Midbrain (tissue), 1 donor: ENCODE measurements at places on chromosomes 13 and 19.
A peak's percentile ranks its signal among the peaks of the same experiment; 100 is the strongest.

DNA sequence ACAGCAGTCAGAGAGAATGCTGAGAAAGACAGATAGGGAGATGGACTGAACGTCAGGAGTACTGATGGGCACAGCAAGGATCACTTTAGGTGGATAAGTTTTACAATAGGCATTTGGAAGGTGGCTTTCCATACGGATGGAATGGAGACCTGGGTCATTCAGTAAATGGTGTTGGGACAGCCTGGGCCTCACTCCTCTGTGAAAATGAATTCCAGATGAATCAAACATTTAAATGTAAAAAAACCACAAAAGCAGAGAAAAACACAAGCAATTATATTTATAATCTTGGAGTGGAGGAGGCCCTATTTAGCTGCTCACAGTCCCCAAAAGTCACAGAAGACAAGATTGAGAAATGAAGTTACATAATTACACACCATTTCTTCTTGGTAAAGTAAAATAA lies 4.7 kb downstream of the IL17D start:
- no peak for DNase-seq

DNA sequence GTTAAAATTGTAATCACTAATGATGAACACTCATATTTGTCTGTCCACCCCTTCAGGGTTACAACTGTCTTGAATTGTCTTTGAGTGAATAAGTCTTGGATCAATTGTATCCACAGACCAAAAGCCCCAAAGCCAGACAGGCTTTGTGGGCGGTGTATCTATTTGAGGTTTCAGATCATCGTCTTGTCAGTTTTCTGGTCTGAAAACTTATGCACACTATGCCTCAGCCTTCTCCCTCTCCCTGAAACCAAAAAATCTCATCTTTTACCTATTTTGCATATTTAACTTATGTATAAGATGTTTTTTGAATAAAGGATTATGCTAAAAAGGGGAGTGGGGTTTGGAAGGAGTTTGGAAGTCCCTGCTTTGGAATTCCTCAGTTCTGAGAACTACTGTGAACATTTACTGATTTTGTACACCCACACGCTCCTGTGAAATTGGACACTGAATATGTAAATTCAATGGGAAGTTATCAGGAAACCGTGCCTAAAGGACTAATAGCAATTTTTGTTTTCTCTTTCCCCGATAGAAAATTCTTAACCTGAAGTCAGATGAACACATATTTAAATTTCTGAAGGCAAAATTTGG lies 52.1 kb downstream of the DPY19L3 start:
- no peak for DNase-seq

GRCh38 chr19:35908973-35909683 lies 1.0 kb upstream of the TYROBP start:
- peak; percentile 50 for DNase-seq

- no peak for DNase-seq
These were observed at the start of gene LYL1 for GRCh38 chr19:13102666-13103580. TSS of gene LYL1 (minus strand) at chr19:13102858. CDS start at chr19:13101171, 1,687 bp downstream.

DNA sequence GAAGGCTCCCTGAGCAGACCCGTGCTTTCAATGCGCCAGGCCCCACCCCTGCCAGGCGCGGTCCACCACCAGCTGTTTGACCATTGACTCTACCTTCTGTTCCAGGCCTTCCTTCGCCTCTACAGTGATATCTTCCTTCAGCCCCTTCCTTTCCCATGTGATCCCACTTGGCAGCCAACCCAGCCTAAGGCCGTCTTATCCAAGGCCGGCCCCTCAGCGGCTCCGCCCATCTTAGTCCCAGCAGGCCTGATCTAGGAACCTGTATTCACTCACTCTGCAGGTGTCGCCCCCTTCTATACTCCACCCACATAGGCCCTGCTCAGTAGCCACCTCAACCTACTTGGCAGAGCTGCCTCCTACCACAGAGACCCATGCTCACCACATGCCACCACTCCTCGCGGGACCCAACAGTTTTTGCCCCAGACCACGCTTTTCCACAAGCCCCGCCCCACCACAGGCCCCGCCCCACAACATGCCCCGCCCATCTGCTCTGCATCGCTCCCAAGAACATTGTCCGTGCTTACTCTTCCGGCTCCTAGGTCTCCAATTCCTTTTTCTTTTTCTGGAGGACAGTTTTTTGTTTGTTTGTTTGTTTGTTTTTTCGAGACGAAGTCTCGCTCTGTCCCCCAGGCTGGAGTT lies 2.9 kb downstream of the RASIP1 start:
- no peak for DNase-seq

- DNase-seq: no peak
These were observed 81.3 kb upstream of the UBL3 start for GRCh38 chr13:29931696-29932095.

- DNase-seq: no peak
These were observed 56.7 kb upstream of the USP29 start for GRCh38 chr19:57063070-57063469.

GRCh38 chr19:48654299-48655059 lies 8.5 kb upstream of the CA11 start:
- no peak for DNase-seq

DNA sequence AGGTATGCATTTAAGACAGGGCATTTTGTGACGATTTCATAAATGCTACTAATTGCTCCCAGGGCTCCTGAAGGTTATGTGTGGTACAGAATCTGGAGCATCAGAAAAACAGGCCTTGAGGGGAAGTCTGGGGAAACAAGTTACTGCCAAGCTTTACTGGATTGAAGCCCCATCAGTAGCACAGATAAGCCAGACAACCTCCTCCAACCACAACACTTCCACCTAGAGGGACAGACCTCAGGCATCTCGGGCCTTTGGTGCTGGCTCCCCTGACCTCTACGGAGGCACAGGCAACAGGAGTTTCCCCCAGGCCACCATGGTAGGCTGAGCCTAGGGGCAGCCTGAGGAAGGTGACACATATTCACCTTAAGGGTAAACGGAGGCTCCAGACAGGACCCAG lies 54.1 kb downstream of the ABCC4 start:
- no peak for DNase-seq

DNA sequence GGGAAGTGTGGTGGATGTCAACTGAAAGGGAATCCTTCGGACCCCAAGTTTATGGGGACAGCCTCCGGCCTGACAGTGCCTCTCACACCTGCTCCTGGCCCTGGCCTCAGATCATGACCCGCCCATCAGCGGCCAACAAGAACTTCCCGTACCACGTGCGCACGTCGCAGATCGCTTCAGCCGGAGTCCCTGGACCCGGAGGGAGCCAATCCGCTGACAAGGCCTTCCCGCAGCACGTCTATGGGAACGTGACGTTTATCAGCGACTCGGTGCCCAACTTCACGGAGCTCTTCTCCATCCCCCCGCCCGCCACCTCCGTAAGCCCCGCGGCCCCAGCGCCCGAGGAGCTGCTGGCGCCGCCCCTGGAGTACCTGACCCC lies 2.0 kb upstream of the MEGF8 start:
- no peak for DNase-seq

- peak; percentile 10 for DNase-seq
These were observed 25.5 kb upstream of the MCF2L start for GRCh38 chr13:112943309-112944125.

DNA sequence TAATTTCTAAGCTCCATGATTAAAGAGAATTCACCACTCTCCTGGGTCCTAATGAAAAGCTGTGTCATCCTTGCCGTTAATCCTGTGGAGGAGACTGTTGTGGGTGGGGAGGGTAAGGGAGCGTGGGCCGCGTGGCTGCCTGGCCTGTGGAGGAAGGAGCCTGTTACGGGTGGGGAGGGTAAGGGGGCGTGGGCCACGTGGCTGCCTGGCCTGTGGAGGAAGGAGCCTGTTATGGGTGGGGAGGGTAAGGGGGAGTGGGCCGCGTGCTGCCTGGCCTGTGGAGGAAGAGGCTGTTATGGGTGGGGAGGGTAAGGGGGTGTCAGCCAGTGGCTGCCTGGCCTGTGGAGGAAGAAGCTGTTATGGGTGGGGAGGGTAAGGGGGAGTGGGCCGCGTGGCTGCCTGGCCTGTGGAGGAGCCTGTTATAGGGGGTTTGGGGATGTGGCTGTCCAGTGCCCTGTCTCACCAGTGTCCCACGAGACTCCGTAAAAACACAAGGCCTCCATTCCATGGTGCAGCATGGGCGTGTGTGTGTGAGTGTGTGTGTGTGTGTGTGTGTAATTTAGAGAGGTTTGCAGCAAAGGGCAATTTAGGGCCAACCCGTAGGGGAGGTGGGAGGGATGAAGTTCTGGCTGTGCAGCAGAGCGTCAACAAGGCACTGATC lies 15.6 kb upstream of the DCUN1D2 start:
- no peak for DNase-seq

- no peak for DNase-seq
These were observed 26.7 kb downstream of the CRTC1 start for GRCh38 chr19:18710186-18710585.

- DNase-seq: no peak
These were observed 224.2 kb upstream of the MAB21L1 start for GRCh38 chr13:35700671-35701070.

GRCh38 chr13:99972190-99972731 lies 694 bp upstream of the ZIC5 start:
- DNase-seq: no peak

DNA sequence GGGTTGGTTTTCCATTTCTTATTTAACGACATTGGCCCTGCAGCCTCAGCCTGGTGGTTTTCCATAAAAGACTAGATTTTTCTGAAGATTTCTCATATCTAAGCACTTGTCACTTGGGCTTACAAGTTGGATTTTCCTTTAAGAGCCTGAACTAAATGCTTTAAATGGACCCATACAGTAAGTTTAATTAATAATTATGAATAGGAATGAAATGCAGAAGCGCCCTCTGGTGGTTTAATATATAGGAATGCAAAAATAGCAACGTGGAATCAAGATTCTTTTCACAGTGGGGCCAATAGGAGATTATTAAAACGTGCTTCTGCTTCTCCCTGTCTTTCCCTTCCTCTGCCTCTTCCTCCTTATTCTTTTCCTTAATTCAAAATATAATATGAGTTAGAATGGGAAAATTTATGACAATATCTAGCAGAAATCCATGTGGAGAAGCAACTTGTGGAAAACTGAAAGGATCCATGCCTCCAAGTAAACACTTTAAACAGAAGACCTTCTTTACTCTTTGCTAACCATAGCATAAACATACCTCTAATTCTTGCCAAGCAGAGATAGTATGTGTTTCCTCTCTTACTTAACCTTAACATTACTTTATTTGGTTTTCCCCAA lies 324.0 kb downstream of the GPC5 start:
- DNase-seq: peak; percentile 60

- DNase-seq: no peak
These were observed 32.4 kb downstream of the GPR42 start for GRCh38 chr19:35403116-35403760.

DNA sequence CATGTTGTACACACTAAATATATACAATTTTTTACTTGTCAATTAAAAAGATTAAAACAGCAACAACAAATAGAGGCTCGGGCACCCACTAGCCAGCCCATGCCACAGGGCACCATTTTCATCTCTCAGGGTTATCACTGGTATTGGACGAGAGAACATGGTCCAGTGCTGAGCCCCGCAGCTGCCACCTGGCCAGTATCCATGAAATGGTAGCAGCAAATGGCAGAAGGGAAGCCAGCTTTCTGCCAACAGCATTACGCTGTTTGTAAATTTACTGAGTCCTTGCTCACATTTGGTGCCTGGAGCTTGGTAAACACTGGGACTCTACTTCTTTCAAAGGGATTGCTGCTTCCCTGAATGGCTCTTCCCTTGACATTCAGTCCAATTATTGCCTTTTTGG lies 87.9 kb upstream of the WASF3 start:
- DNase-seq: no peak

- DNase-seq: no peak
These were observed 14.9 kb downstream of the DPF1 start for GRCh38 chr19:38209152-38209551.

- peak; percentile 90 for DNase-seq
These were observed at the start of gene ZNF610 for GRCh38 chr19:52336117-52336790. TSS of gene ZNF610 (plus strand) at chr19:52336243. CDS start at chr19:52349173, 12,930 bp downstream.

DNA sequence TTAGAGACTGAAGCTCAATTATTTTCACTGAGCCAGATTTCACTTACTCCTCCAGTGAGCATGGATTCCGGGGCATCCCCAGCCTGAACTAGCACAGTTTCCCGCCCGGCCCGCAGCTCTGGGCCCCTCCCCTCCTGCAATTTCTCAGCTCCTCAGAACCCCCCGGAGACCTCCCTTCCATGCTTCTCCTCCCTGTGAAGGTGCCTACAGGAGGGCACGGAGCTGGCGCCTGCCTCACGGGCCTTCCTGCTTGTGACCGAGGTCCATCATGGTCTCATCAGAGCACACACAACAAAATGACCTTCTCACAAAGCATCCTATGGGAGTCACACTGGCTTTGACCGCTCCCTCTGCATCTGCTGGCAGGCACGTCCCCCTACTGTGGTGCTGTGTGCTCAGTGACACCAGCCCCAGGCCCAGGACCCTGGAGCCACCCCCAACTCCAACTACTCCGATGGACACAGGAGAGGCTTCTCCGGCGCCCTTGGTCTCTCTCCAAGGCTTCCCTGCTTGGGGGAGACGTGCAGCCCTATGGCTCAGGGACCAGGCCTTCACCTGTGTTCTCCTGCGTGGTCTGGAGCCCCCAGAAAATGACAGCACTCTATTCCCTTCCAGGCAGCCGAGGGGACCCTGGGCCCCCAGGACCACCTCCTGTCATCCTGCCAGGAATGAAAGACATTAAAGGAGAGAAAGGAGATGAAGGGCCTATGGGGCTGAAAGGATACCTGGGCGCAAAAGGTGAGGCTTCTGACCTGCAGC lies 77.1 kb downstream of the RAB20 start:
- DNase-seq: no peak

GRCh38 chr13:35143123-35143522 lies 201.1 kb downstream of the NBEA start:
- no peak for DNase-seq

DNA sequence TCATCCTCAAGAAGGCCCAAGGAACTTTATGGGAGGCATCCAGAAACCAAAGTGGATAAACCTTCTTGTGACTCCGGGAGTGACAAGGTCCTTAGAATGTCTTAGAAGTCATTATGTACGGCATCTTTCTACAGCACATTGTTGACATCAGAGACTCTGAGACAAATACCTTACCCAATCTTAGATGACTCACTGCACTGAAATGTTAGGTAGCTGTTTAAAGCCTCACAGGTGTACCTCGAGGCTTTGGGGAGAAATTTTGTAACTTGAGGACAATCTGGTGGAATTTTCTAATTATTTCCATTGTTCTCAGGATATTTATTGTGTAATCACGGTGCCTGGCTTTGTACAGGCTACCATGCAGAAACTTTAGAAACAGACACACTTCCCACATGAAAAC lies 14.8 kb upstream of the LGALS13 start:
- no peak for DNase-seq

GRCh38 chr19:30790056-30790680 lies 418.0 kb downstream of the ZNF536 start:
- no peak for DNase-seq
